Activated CD4-positive, alpha-beta T cell treated with anti-CD3 and anti-CD28 coated beads for 4 hours (primary cell): ENCODE measurements at places on chromosomes 3 and 15.

GRCh38 chr3:107369791-107370190, 7.4 kb upstream of the CCDC54 start:
- no peak for DNase-seq

GRCh38 chr3:173096994-173097785, 43.8 kb downstream of the SPATA16 start:
- no peak for DNase-seq

- no peak for DNase-seq
Measured at GRCh38 chr15:101536166-101536874, 46.8 kb upstream of the PCSK6 start.

GRCh38 chr3:71721651-71722157, 3.5 kb downstream of the EIF4E3 start:
- DNase-seq = peak; percentile 30

- DNase-seq = no peak
Measured at GRCh38 chr3:38168151-38169026, 3.1 kb downstream of the OXSR1 start.

- DNase-seq = no peak
Measured at GRCh38 chr3:36373084-36373483, 7.2 kb upstream of the STAC start.

GRCh38 chr3:124779116-124779515, 48.9 kb downstream of the UMPS start:
- no peak for DNase-seq

DNA sequence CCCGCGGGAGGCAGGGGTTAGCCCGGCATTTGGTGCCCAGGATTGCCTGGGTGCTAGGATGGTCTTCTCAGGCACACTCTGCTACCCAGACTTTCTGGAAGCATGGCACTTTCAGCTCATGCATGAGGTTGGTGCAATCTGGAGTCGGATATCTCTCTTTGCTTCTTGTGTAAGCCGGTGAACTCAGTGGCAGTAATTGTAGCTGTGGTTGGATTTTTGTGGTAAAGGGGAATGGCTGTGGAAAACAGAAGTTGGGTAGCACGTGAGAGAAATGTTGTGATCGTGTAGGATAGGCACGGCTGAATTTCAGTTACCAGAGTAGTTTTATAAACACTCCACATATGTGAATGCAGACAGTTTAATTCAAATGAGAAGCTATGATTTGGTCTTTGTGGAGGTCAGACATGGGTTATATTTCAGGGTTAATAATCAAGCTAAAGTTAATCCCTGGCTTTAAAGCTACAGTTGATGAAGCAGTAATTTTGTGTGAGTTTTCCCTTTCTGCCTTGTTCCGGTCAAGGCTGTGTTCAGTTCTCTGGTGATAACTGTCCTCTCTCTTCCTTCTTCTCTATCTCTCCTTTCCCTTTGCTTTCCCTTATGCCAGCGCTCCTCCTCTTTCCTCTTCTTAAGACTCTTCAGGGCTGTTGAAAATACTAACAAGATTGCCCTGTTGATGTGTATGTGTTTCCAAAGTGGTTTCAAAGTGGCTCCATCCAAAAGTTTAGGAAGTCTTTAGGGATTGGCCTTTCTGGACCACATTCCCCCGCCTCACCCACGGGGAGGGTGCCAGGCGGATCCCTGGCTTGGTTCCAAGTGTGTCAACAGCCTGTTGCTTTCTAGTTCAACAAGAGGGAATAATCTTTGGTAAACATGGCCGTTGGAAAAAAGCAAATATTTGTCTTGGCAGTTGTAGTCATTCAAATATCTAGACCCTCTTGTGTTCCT, 404.6 kb upstream of the C2CD4B start:
- DNase-seq = no peak
